Stimulated activated CD4-positive, alpha-beta T cell treated with anti-CD3 and anti-CD28 coated beads, Interleukin-12 subunit alpha, Interleukin-12 subunit beta, amount 100 ng/mL, for 4 hours (primary cell): ENCODE measurements at places on chromosomes 2 and 18.

DNA sequence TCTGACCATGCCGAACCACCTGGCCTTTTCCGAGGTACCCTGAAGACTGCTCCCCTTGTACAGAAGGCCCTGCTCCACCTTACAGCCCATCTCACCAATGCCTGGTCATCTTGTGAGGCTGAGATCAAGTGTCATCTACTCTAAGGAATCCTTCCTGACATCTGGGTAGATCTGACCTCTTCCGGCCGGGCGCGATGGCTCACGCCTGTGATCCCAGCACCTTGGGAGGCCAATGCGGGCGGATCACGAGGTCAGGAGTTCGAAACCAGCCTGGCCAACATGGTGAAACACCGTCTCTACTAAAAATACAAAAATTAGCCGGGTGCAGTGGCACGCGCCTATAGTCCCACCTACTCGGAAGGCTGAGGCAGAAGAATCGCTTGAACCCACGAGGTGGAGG is 2.1 kb upstream of the RIOK3 start:
- DNase-seq: no peak

GRCh38 chr2:43444989-43445645 is 150.7 kb downstream of the THADA start:
- no peak for DNase-seq

GRCh38 chr2:32425719-32426141 is 68.9 kb downstream of the BIRC6 start:
- no peak for DNase-seq

DNA sequence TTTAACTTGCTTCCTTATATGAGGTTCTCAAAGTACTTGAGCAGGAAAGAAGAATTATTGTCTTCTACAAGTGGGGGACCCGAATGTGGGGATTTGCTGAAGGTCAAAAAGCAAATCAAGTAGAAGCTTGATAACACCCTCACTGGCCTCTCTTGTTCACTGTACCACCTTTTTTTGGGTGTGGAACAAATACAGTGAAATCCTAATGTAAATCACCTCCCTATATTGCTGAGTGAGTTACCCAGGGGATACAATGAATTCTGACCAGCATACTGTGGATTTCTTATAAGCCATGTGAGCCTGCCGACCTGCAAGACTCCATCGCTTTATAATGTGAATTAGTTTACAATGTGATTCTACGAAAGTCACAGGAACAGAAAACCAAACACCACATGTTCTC is 66.5 kb downstream of the DOCK10 start:
- no peak for DNase-seq

- no peak for DNase-seq
Measured at GRCh38 chr18:48715711-48716361, 177.0 kb downstream of the CTIF start.

DNA sequence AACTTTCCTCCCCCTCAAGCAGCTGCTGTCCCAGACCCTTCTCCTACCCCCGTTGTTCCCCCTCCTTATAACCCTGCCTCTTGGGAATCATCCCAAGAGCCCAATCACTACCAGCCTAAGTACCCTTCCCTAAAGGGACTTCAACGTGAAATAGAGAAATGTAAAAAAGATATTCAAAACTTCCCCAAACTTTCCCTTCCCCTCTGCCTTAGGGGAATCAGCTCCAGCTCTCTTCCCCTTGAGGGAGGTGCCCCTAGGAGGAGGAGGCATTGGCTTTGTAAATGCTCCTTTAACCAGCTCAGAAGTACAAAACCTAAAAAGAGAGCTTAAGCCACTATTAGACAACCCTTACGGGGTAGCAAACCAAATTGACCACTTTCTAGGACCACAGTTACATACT is 10.6 kb upstream of the SAP130 start:
- no peak for DNase-seq

DNA sequence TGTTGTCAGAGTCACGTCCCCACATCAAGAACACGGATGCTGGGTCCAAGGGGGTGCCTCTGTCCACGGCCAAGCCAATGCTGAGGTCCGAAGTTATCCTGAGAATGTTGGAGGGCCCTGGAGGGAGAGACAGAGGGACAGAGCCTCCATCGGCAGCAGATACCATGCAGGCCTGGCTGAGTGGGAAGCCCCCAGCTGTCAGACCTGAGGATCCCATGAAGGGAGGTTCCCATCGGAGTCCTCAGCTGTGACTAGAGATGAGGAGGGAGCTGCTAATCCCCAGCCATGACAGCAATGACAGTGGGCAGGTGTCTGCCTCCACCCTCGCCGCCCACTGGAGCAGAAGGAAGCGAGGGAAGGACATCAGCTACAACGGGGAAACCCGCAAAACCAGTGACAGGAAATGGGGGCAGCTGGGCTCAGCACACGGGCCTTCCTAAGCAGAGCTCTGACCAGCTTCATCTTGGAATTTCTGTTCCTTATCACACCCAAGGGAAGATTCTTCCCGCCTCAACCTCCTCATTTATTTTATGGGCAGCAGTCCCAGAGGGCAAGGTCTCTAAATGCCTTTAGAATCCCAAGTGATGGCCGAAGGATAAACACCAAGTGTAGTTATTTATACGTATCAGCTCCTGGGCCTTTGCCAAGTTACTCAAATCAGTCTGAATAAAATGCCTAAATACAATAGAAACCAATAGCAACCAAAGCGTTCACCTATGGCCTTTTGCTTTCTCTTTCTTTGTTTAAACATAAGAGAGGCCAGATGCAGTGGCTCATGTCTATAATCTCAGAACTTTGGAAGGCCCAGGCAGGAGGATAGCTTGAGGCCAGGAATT is 32.2 kb downstream of the FAM178B start:
- DNase-seq: no peak

DNA sequence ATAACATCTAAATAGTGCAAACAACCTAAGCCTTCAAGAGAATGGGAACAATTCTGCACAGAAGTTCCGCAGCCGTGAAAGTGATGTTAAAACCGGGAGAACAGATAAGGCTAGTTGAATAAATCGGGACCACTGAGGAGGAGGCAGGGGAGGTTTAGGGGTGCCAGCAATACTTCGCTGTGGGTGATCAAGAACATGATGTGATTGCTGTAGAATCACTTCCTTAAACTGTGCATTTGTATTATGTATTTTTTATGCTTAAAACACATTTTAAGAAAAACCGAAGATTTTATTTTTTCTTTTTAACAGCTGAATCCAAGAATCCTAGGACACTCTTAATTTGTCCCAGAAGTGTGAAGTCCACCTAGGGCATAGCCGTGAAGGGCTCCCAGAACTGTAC is 33.6 kb downstream of the TTC32 start:
- DNase-seq: no peak

- DNase-seq: no peak
Measured at GRCh38 chr2:182716650-182716979, 558 bp downstream of the DNAJC10 start.

GRCh38 chr2:64780041-64780440 is 126.3 kb upstream of the SERTAD2 start:
- DNase-seq: no peak

- DNase-seq: no peak
Measured at GRCh38 chr2:29634916-29635315, 286.5 kb downstream of the ALK start.

DNA sequence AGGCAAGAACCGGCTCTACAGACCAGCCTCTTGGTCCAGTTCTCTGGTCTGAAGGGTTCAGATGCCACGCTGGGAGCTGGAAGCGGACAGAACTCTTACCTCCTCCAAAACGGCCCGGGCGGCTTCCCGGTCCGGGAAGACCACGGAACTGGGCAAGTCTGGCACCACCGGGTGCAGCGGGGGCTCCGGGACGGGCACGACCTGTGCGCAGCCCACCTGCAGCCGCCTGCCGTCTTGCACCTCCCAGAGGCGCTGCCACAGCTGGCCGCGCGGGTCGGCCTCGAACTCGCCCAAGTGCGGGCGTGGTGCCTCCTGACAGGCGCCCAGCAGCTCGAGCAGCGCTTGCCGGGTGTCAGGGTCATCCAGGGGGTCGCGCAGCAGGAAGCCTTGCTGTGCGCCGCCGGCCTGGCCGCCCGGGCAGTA is 773 bp downstream of the CMPK2 start:
- no peak for DNase-seq

GRCh38 chr2:238441262-238442114 is 14.8 kb downstream of the ASB1 start:
- no peak for DNase-seq

DNA sequence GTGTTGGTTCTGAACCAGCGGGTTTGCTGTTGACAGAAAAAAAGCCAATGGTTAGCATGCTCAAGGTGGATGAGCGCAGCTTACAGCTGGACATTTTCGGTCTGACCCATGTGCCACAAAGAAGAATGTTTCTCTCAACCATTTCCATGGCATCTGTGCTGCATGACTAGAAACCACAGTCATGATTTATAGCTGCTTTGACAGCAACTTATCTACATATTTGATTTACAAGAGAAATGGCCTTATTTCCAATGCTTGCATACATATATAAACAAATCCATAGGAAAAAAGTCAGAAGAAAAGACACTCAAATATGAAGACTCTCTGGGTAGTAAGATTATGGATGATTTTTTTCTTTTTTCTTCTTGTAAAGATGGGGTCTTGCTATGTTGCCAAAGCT is 98.2 kb downstream of the DYNC1I2 start:
- DNase-seq: no peak

DNA sequence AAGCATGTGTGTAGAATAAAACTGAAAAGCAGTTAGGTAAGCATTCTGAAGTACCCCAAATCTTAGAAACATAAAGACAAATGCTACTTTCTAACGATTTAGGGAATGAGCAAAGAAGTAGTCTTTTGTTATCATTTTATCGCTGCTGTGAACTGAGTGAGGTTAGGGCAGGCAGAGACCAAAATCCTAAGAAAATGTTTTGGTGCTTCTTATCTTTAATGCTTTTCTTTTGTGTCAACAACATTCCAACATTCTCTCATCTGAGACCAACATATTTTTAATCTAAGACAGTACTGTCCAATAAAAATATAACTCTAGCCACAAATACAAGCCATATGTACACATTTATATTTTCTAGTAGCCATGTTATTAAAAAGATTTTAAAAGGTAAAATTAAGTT is 789.4 kb upstream of the PIK3C3 start:
- no peak for DNase-seq

- no peak for DNase-seq
Measured at GRCh38 chr2:144490857-144491256, 29.1 kb downstream of the ZEB2 start.

DNA sequence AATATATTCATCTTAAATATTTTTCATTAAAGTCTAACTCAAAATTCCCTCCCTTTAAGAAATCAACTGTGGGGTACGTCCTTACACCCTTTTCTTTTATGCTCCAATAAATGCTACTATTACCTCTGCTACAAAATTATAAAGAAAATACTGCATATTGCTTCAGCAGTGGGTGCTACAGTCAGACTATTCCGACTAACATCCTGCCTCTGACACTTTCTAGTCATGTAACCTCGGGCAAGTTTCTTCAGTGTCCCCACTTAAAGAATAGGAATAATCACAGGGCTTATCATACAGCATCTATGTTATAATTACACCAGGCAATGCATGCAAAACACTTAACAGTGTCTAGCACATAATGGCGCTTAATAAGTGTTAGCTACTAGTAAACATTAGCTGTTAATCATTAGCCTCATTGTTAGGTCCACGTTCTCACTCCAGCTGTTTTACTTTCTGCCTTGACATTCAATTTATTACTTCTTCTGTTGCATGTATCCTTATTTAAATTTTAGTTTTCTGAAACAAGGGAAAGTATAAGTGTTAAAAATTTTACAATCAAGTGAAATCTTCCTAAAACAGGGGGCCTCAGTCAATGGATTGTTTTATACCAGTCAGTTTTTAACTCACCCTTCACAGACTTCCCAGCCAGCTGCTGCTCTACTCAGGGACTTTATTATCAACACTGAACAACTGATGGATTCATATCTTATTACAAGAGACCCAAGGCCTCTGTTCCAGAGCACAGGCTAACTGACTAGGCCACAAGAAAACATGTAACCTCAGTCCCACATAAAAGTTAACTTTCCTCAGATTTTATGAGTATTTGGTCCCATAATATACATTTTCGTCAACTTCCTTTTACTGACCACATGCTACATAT is 54.0 kb downstream of the CLASP1 start:
- no peak for DNase-seq

- DNase-seq: no peak
Measured at GRCh38 chr2:20164061-20164733, 60.7 kb downstream of the SDC1 start.

DNA sequence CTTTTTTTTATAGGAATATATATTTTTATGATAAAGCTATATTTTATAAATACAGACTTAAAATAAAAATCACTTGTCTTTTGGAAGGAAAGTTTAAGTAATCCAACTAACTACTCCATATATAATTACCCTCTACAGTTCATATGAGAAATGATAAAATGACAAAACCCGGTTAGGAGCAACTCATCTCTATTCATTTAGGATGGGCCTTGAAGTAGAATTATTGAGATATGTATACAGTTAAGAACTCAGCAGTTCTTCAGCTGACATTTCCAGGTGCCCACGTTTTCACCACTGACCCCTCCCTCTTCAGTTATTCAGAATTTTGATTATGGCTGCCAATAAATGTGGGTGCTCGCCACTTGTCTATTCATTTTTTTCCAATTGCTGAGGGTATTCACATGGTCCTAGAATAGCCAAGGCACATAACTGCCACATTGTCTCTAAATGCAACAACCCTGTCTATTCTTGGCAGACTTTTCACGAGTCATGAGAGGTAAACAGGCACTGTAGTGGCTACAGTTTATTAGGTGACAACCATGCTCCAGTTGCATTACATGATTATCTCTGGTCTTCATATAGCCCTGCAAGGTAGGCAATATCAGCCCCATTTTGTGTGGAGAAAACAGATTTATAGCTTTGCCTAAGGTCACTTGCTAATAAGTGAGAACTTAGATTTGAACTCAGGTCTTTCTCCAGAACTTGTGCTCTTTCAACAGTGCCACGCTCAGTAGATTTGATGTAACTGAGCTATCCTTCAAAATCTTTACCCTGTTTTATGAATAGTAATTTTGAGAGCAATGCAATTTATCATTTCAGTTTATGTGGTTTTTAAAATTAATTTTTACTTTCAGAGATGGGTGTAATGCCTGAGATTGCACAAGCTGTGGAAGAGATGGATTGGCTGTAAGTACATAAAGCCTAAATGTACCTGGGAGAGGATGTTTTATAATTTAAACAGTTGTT is 2.9 kb downstream of the DDX1 start:
- DNase-seq: no peak

GRCh38 chr2:100060875-100061274 is 81.5 kb downstream of the AFF3 start:
- no peak for DNase-seq

DNA sequence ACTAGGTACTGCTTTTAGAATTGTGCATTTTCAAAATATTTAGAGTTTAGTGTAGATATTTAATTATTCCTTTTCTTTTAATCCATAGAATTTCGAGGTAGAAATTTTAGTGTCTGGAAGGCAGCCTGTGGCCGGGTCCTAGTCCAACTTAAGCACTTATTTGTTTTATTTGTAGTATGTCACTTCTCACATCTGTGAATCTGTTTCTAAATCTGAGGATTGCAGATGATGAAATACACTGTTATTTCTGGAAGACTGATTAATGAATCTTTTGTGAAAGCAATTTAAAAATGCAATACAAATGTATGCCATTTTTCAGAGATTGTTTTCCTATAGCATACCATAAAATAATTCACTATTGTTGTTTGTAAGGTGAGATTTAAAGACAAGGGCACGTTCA is 483.9 kb upstream of the TRIB2 start:
- no peak for DNase-seq
